Left renal cortex interstitium (tissue), 4 donors: ENCODE measurements at places on chromosomes 5 and 9.

DNA sequence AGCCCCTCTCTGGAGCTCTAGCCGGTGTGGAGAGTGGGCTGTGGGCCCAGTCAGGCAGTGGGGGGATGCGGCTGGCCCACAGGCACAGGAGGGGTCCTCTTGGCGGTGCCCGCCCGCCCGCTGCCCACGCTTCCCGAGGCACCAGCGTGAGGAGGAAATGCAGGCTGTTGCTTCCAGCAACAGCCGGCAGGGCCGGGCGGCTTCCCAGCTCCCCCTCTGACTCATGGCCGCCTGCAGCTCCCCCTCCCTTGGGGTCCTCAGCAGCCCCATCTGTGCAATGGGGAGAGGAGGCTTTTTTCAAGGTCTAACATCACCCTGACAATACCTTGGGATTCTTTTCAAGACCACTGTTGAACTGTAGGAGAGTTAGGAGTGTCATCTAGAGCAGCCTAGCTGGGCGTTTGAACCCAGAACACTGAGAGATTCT is 10.4 kb downstream of the CXXC5 start:
- no peak for DNase-seq

DNA sequence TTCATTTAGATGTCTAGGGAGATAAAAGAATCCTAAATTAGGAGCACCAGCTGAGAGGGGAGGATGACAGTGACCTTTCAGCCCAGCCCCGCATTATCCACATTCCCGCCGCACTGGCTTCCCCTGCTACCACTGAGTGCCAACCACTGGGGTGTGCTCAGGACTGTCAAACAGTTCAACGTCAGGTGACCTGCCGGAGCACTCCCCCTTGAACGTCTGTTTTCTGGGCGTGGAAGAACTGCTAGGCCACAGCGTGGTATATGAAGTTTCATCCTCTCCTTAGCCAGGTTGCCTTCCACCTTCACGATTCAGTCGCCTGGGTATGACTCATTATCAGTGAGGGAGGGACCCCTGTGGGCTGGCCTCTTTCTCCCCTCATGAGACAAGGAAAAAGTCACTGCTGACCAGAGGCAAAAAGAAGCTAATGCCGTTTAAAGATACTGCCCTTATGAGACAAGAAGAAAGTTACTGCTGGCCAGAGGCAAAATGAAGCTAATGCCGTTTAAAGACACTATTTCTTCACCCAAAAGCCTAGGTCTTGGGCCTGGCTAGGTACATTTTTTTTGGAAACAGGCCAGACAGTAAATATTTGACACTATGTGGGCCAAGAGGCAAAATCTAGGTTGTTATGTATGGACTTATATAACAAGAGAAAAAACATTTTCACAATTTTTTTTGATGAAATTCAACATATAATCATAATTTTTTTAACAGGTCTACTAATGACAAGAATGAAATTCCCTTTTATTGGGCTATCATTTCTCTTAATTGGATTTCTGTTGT is 4.6 kb downstream of the NMRK1 start:
- DNase-seq: no peak

- DNase-seq: no peak
Measured at GRCh38 chr5:620586-621180, 8.5 kb downstream of the CEP72 start.

GRCh38 chr9:126459126-126459525 is 132.5 kb downstream of the MVB12B start:
- no peak for DNase-seq

GRCh38 chr9:20618361-20618802 is 3.9 kb downstream of the MLLT3 start:
- no peak for DNase-seq

DNA sequence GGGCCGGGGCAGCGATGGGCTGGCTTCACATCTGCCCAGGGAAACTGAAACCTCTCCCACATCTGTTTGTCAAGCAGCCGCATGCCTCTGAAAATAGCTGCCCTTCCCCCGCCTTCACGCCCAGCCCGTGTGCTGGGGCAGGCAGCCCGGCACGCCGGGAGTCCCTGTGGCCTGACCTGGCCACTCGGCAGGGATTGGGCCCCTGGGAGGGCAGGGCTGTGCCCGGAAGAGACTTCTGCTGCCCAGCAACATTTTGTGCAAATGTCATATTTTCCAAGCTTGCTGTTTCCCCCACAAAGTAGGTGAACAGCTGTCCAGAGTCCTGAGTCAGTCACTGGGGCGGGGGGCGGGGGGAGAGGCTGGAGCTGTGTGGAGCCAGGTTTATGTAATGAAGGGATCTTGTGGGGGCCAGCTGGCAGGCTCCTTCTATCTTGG is 8.2 kb downstream of the COL27A1 start:
- no peak for DNase-seq

GRCh38 chr9:33166231-33167083 is 679 bp downstream of the B4GALT1 start:
- DNase-seq: no peak

GRCh38 chr9:107970726-107971125 is 481.2 kb upstream of the KLF4 start:
- DNase-seq: no peak

DNA sequence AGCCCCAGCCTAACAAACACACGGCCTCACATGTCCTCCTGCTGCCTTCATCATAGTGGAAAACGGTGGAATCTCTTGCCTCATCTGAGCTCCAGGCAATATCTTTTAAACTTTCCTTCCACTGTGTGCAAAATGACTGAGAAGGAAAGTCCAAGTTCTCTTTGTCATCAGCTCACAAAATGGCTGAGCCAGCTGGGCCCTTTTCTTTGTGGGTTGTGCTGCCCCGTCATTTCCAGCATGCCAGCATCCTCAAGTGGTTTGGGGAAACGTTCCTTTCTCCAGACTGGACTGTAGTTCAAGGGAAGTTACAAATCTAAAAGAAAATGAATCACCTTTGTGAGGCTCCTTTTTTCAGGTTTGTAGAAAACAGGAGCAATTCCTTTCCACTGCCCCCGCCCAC is 171.1 kb upstream of the FSTL4 start:
- no peak for DNase-seq

DNA sequence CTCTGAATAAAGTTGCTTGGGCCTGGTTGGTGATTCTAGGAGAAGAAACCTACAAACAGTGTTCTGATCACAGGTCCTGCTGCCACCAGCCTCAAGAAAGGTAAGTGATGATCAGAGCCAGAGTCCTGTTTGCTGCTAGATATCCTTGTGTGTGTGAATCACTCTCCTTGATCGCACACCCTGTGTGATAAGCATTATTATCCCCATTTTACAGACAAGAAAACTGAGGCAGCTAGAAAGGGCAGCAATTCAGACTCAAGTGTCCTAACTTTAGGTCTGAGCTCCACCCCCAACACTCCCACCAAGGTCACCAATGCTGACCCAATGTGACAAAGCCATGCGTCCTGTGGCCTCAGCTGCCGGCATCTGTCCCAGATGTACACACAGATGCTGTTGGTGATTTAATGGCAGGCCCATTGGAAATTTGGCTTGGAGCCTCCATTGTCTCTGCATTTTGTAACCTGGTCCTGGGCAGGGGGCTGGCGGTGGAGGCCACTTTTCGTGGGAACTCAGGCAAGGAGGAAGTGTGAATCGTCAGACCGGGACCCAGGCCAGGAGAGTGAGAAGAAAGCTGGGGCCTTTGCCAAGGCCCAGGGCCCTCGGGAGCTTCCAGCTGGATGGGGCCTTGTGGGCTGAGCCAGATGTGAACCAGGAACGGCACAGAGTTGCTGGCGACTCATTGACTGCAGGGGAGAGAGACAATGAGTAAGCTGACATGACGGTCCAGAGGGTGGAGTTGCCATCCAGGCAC is 29.8 kb upstream of the GGTA1 start:
- peak; percentile 49 for DNase-seq

- DNase-seq: no peak
Measured at GRCh38 chr5:153775923-153776322, 262.8 kb downstream of the FAM114A2 start.
